ENCODE measurements at places on chromosomes 16 and 17.

- peak; percentile 75 for DNase-seq
Observed at GRCh38 chr17:13931111-13931526, 138.2 kb upstream of the COX10 start.

DNA sequence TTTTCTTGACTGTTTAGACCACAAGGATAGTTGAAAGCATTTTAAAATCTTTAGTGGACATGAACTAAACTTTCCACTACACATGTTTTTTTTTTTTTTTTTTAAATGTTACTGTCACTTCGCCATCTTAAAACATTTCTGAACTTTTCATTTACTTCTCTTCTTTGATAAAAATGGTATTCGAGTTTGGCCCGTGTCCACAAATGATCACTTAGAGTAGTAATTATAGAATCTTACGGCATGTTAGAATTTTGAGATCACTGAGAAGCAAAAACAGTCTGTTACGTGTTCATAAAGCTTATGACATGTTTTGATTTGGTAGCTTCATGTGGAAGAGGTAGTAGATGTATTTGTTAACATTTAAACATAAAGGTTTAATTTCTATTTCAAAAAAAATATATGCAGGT lies 1.1 kb downstream of the NSRP1 start:
- no peak for DNase-seq

GRCh38 chr17:59669944-59670343 lies 37.3 kb downstream of the PTRH2 start:
- no peak for DNase-seq

DNA sequence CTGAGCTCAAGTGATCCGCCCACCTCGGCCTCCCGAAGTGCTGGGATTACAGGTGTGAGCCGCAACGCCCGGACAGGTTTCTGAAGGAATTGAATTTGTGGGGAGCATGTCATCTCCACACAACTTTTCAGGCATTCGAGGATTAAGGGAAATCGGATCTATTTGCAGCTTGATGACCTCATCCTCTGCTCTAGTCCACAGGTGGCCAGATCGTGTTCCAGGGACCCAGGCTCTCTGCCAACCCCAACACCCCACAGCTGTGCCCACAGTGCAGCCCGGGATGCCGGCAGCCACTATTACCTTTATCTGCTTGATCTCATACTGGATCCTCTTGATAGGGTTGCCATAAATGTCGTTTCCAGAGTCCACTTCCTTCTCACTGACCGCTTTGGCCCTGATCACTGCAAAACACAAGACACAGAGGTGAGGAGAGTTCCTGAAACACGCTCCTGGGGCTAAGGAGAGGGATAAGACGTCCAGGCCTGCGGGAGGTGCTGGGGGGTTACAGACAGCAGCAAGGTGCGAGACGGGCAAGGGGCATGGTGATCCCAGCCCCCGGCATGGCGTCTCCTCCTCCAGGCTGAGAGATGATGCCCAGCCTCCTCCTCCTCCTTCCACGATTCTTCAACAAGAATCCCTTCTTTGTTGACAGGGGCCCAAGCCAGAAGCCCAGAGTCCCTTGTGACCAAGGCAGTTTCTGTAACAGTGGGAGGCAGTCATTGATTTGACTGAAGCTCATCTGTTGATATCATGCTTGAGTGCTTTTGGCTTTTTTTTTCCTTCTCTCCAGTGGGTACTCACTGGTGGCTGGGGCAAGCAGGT lies 29.3 kb downstream of the CEP295NL start:
- DNase-seq = peak; percentile 90

- DNase-seq = no peak
Observed at GRCh38 chr17:41529491-41529915, 1.4 kb upstream of the KRT19 start.

DNA sequence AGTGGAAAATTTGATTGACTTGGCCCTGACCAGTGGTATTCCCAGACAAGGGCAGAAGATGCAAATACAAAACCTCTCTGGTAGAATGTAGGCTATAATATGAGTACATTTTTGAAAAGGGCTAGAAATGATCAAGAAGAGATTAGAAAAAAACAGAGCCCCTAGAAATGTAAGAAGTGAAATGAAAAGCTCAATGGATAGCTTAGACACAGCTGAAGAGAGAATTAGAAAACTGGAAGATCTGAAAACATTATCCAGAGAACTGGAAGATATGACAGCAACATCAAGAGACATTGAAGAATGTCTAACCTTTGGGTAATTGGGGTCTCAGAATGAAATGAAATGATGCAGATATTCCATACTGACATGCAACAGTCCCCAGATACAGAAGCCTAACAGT lies 105.2 kb upstream of the ZNF750 start:
- DNase-seq = no peak

DNA sequence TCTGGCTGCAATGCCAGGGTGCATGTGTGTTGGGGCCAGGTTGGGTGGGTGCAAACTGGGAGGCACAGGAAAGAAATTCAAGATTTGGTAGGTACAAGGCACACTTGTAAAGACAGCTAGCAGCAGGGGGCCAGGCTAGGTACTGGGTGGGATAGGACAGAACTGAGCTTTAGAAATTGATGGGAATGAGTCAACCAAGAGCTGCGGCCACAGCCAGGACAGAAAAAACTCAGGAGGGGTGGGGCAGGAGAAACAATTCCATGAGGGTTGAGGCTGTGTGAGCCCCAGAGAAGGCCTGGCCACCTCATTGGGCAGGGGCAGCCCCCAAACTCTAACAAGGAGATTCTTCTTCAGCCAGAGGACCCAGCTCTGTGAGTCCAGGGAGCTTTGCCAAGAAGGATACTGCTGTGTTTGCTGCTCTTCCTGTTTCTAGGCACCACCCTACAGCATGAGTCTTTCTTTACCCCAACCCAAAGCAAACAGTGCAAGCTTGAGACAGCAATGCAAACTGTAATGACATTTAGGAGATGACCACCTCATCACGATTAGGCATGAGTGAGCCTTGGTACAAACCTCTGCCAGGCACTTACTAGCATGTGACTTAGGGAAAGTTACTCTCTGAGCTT lies 21.3 kb upstream of the CCDC182 start:
- no peak for DNase-seq

- no peak for DNase-seq
Observed at GRCh38 chr17:72931163-72931562, 161.3 kb downstream of the SLC39A11 start.

DNA sequence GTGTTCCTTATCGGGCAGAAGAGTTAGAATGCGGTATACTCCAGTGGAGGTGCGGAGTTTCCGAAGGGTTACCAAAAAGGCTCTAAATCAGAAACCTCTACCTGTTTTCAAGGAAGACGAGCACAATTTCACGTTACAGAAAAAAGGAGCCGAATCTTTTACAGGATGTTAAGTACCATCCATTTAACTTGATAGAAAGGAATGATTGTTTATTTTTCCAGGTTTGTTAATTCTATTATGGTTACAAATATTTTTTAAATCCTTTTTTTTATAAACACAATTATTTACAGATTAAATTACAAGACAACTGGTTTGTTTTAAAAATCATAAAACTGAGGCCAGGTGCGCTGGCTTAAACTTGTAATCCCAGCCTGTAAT lies 18.2 kb downstream of the ZNF213 start:
- no peak for DNase-seq

DNA sequence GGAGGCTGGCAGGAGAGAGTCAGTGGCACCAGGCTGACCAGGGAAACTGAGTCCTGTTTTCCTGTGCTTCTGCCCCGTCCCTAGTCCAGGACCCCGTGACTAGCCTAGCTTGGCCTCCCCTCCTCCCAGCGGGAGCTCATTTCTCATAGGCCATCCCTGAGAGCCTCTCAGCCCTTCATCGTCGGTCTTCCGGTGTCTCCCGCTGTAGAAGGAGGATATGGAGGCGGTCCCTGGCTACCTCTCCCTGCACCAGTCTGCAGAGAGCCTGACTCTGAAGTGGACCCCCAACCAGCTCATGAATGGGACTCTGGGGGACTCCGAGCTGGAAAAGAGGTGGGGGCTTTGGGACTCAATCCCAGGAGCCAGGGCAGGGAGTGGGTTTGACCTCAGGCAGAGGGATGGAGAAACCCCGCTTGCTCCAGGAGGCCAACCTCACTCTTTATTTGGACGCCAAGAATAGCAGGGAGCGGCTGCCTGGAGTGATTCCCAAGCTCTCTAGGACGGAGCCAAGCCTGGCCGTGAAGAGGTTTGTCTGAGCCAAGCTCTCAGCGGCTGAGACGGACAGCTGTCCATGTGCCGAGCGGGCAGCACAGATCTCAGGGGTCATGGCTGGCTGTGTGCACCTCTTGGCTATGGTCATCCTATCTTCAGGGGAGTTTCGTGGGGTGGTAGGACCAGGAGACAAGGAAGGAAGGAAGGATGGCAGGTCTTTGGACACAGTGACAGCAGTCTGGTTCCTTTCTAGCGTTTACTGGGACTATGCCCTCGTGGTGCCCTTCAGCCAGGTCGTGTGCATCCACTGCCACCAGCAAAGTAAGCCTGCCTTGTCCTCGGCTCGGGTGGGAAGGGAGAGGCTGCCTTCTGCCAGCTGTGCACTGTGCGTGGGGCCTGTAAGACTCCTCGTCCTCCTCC lies 26.8 kb downstream of the SGSM2 start:
- no peak for DNase-seq

GRCh38 chr16:86951831-86952598 lies 365.2 kb downstream of the C16orf95 start:
- DNase-seq = no peak

- no peak for DNase-seq
Observed at GRCh38 chr16:57223057-57223456, 22.0 kb upstream of the ARL2BP start.

DNA sequence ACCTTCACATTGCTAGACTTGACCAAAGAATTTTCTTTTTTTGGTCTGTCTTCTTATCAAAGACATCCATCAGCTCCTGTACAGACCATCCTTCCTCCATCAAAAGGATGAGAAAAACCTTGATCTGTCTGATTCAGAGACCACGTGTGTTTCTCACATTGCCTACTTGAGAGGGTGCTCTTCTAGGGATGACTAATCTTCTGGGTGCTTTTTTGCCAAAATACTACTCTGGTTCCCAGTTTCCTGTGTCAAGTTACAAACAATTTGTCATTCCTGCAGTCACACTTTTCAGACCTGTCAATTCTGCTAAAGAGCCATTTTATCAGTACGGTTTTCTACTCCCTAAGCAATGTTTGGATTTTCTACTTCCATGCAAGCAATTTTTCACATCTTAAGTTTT lies 492.2 kb downstream of the CDH11 start:
- DNase-seq = no peak

- DNase-seq = no peak
Observed at GRCh38 chr16:3058139-3059030, 7.1 kb upstream of the IL32 start.

DNA sequence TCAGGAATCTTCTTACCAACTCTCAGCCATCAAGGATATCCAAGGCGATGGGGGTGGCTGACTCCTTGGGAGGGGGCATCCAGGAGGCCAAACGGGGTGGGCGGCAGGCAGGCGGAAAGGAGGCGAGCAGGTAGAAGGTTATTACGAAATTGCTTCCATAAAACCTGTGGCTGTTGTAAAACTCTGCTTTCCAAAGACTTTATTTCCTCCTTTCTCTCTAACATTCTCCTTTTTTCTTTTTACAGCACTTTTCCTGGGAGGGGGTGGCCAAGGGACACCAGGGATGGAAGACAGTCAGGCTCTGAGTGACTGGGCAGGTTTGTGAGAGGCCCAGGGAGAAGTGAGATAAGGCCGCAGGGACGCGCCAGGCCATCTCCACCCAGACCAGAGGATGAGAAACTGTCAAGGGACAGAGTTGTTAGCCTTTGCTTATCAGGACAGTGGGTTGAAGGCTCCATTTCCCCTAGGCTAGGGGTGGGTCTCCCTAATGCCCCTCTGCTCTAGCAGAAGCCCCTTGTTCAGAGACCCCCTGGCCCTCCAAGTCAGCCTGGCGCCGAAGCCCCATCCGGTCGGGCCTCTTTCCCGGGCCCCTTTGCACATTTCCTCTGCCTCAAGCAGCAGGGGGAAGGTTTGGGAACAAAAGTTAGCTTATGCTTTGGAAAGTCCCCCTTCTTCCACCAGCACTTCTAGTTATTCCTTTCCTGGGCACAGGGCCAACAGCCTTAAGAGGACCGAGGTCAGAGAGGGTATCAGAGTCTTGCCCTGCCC lies 5.0 kb upstream of the HOXB9 start:
- DNase-seq = no peak

DNA sequence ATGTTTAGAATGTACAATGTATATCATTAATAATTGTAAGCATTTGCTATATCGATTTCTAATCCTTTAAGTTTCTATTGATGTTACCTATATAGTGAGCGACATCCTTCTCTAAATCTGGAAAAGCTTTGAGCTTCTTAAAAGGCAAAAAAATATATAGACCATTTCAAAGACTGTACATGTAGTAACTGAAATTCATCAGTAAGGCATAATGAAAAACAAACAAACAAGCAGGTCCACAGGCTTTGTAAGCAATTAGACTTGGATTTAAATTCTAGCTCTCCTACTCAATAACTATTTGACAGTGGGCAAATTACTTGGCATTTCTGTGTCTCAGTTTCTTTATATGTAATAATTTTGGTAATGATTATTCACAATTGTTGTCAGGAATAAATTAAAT lies 51.7 kb upstream of the NACA2 start:
- DNase-seq = no peak

DNA sequence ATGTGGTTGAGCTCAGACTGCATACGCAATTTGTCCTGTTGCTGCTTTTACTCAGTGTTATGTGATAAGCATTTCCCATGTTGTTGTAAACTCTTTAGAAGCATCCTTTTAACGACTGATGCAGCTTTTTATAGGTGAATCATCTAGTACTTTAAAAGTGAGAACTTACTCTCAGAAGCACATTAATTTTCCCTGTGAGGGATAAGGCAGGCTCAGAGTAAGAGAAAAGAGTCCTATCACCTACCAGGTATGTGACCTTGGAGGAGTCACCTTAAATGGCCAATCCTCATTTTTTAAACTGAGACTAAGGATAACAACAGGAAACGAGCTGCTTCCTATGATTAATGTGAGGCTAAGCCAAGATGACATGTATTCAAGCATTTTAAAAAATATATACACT lies 34.4 kb upstream of the GAN start:
- no peak for DNase-seq

DNA sequence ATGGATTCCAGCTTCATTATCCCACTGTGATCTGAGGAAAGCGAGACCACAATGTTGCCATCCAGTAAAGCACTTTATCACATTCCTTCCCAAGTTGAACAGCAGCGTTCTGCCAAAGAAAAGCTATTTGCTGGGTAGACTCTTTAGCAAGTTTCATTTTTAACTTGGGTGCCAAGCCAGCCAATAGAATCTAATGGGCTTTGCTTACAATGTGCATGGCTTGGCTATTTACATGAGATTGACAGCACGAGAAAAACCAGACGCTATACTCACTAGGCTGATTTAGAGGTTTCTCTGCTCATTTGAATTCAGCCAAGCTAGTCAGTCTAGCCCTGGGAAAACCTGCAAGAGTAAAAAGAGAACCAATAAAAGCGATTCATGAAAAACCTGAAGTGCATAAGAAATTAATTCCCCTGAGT lies 108.9 kb downstream of the CDH13 start:
- DNase-seq = no peak

DNA sequence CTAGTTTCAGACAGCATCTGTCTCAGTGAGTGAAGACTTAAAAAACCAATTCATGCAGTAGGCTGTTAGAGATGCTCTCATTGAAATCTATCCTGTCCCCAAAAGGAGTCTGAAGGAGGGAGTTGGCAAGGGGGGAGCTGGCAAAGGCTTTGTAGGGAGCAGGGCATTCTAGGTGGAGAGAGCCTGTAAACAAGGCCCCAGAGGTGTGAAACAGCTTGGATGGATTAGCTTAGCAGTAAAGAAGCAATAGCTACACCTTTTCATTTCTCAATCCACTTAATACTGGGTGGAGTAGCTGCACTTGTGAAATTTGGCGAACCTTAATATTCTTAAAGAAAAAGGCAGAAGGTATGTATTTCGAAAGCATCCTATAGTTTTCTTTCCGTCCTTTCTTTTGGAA lies 61.8 kb downstream of the KSR1 start:
- DNase-seq = no peak
